ENCODE measurements at places on chromosomes 4 and X.

GRCh38 chr4:186624951-186625350 is 69.6 kb upstream of the MTNR1A start:
- no peak for DNase-seq

GRCh38 chr4:2246384-2247127 is 4.6 kb upstream of the HAUS3 start:
- DNase-seq = peak; percentile 15

DNA sequence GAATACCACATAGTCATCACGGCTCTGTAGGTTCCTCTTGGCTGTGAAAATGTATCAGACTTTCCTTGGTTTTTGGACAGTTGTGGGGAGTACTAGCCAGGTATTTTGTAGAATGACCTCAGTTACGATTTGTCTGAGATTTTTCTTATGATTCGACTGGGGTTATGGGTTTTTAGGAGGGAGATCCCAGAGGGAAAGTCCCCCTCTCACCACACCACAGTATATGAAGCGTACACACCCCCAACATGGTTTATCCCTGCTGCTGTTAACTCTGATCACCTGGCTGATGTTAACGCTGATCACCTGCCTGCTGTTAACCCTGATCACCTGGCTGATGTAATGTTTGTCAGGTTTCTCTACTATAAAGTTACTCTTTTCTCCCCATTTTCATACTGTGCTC is 72.6 kb downstream of the ANAPC4 start:
- DNase-seq = no peak

DNA sequence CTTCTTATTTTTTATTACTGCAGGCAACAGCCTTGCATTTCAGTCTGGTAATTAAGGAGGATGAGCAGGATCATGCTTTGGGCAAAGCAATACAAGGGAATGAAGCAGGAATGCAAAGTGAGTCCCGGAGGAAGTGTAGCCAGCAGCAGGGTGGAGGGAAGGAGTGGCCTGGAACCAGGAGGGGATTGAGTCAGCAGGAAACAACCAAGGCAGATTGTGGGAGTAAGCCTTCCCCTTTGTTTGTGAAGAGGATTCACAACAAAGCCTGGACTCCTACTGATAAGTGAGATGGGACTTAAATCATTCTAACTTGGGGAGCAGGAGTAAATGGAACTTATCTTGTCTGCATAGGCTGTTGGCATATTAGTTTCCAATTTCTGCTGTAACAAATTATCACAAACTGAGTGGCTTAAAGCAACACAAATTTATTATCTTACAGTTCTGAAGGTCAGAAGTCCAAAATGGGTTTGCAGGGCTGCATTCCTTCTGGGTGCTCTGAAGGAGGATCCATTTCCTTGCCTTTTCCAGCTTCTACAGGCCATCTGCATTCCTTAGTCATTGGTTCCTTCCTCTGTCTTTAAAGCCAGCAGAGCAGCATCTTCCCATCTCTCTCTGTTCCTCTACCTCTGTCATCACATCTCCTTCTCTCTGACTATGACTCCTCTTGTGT is 93.2 kb upstream of the AP1S2 start:
- no peak for DNase-seq

Data from CD4-positive, alpha-beta T cell treated with Interleukin-15 for 1 hour (primary cell).